ENCODE measurements at places on chromosomes 7 and 10.

DNA sequence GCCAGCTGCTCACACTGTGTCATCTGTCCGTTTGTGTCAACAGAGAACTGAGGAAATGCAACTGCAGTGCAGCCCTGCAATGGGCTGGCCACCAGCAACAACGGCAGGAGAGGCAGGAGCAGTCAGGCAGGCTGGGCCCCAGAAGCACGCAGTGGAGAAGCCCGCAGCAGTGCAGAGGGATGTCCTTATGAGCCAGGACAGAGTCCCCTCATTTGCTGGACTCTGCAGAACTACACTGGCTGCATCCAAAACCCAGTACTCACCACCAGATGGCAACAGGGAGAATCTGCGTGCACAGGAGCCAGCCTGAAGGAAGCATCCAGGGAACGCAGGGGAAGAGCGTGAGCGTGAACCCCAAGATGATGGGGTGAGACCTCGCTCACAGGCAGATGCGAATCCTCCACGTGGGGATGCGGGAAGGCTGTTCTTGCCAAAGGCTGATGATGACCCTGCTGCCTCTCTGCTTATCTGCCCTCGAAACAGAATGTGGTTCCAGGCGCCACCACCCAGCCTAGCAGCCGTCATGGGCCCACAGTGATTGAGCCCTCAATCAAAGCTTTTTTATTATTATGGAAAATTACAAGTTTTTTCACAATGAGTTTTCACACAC is 232.1 kb downstream of the PTPRN2 start:
- DNase-seq = no peak

- DNase-seq = no peak
These were observed 220.5 kb downstream of the DNAJB6 start for GRCh38 chr7:157557263-157557662.

- no peak for DNase-seq
These were observed 9.2 kb downstream of the LAMB4 start for GRCh38 chr7:108120933-108121332.

DNA sequence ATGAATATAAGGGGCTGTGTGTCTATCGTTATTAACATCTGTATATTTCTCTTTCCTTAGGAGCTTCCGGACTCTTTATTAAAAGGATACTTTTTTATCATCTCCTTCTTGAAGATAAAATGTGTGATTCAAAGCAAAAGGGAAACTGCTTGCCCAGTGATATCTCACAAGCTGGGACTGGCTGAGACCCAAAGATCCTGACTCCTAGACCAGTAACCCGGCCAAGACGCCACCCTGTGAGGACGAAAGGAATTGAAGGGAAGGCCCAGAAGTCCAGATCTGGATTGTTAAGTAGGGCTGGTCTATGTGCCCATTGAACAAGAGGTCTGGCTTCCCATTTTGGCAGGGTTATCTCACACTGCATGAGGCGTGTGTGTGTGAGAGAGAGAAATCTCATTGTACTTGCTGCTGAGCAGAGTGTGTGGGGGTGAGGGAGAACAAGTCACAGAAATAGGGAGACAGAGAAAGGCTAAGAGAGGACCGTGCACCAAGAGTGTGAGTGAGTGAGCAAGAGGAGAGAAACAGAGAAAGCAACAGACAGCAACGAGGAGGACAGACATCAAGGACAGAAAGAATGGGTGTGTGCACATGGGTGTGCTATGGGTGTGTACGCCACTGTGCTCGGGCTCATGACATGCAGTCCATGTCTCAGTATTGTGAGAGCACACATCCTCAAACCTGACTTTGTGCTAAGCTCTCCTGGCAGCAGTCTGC is 75.4 kb downstream of the PLXNA4 start:
- DNase-seq = no peak

DNA sequence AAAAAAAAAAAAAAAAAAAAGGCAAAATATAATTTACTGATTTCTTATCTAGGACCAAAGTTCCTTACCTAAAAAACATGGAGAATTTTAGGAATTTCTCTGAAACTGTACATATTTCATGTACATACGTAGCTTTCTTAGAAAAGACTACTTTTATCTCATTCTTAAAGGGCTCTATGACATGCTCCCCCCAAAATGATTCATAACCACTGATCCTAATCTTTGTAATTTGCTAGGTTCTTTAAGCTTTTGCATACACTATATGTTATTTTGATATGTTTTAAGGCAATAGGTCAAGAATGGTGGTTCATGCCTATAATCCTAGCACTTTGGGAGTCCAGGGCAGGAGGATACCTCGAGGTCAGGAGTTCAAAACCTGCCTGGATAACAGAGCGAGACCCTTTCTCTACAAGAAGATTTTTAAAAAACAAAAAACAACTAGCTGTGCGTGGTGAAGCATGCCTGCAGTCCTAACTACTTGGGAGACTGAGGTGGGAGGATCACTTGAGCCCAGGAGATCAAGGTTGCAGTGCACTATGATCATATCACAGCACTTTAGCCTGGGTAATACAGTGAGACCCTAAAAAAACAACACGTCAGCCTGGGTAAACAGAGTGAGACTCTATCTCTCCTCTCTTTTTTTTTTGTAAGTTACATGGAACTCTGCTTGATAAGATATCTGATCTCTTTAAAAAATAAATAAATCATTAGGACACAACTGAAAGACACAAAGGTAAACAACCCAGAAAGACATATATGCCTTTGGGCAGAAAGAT is 54.8 kb downstream of the ATAD1 start:
- DNase-seq = no peak

DNA sequence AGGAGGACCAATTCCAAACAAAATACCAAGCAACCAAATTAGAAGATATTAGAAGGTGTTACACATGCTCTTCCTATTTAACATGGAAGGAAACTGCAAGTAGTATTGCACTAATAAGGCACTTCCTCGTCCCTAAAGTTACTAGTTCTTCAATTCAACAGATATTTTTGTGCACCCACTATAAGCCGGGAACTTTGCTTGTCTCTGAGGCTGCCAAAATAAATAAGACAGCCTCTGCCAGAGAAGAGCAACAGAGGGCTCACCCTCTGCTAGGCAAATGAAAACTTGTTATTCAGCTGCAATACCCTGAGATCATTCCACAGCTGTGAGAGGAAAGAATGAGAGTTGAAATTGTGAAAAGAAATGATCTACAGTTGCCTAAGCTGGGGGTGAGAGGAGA is 37.4 kb upstream of the GSAP start:
- DNase-seq = no peak

DNA sequence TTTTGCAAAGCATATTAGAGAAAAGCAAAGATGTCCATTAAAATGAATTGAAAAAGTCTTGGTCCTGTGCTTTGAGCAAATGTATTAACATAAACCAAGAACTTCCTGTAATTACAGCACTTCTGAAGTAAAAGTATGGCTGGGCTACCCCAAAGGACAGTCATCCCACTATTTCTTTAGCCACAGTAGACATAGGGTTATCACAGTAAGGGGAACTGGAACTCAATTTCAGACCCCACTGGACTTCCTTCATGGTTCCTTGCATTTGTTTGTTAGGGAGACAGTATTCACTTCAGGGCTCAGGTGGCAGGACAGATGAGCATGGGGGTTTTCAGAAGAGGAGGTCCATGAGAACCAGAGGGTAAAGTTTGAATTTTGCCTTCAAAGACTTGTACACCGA is 203.1 kb upstream of the PDE1C start:
- DNase-seq = no peak

DNA sequence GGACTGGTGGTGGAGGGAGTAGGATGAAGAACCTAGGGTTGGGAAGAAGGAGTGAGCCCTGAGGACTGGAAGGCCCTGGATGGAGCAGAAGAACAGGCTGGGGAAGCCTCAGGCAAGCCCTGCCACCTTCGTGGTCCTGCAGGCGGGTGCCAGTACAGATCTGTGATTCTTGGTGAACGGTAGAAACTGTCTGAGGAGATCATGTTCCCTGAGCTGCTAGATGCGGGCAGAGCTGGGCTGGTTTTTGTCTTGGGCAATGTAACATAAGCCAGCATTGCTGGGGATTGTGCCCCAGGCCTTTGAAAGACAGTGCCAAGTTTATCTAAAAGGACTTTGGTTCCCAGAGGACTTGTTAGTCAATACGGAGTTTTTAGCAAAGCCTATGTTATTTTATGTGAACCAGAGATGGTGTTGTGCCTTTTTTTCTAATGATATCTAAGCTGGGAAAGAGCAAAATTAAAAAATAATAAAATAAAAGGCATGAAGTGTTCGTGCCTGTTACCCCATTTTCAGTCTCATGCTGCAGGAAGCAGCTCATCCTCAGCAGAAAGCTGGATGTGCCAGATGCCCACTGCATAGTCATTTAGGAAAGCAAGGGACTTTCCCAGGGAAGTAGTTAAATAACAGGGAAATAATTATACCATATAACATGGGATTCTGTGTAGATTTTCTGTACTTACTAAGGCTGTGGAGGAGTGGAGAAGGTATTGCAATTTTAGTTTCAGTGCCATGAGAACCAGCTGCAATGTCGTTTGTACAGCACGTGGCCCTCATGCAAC is 24.4 kb upstream of the FIGNL1 start:
- DNase-seq = no peak

DNA sequence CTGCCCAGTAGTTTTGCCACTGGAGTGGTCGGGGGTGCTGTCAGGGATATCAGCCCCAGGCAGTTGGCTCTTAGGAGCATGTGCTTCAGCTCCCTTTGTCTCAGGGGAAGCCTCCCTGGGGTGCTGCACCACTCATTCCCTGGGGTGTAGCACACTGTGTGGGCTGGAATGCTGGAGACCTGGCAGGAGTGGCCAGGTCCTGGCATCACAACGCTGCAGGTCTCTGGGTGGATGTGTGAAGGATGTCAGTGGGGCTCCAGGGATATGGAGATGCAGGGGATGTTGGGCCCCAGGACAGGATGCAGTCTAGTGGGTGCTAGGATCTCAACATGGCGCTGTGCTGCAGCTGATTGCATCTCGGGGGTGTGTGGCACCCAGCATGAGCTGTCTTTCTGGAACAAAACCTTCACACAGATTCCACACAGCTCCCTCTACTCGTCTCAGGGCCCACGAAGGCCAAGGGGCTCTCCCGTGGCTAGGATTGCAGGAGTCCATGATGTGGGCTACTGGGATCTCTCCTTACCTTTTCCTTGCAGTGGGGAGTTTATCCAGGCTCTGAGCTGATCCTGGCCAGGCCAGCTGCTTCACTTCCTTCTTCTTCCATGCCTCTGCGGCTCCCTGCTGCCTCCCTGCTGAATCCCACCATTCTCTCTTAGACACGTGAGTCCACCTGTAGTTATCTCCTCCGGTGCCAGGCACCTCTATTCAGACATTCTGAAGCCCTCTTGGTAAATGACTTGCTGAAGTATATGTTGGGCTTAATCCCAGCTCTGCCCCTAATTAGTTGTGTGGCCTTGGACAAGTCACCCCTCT is 295.1 kb downstream of the RPS24 start:
- no peak for DNase-seq

DNA sequence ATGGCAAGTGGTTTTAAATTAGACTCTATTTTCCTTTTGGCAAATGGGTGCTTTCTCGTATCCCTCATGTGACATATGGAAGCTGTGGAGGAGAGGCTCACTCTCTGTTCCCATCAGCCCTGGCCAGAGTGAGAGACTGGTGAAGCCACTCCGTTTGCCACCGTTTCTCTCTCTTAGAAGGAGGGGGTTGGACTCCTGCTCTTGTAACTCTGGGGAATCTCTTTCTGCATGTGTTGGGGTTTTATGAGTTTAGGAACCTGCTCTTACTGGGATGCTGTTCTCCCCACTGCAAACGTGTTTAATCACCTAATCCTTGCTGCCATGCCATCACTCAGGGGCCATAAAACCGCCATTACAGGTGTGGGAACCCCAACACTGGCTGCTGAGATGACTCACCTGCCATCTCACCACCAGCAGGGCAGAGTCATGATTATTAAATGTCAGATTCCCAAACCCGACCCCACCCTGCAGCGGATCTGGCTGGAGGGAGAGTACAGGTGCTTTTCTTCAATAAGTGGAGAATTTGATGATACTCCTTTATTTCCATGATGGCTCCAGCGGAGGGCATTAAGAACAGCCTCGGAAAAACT is 103.2 kb downstream of the ADCY1 start:
- DNase-seq = no peak

DNA sequence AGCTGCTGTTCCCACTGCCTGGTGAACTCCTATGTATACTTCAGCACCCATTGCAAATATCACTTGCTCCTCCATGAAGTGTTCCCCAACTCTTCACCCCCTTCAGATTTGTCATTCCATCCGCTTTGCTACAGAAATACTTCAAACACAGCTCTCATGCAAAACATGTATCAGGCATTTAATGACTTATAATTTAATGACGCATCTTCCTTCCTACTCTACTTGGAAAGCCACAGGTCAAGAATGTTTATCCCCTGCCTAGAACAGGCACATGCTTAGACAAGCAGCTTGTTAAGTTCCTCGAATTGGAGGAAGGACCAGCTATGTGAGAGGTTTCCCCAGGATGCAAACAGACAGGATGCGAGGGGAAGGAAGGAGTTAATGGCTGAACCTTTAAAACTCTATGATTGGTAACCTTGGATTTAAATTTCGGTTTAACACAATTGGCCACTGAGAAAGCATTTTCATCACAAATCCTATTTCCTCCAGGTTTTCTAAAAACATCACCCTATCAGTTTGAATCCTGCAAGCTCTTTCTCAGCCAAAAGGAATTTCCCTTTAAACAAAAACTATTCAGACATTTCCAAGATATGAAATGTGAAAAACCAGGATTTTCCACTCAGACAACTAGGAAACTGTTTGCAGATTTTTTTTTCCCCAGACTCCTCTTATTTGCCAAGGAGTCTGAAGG is 11.5 kb downstream of the CREB3L2 start:
- DNase-seq = peak; percentile 84

DNA sequence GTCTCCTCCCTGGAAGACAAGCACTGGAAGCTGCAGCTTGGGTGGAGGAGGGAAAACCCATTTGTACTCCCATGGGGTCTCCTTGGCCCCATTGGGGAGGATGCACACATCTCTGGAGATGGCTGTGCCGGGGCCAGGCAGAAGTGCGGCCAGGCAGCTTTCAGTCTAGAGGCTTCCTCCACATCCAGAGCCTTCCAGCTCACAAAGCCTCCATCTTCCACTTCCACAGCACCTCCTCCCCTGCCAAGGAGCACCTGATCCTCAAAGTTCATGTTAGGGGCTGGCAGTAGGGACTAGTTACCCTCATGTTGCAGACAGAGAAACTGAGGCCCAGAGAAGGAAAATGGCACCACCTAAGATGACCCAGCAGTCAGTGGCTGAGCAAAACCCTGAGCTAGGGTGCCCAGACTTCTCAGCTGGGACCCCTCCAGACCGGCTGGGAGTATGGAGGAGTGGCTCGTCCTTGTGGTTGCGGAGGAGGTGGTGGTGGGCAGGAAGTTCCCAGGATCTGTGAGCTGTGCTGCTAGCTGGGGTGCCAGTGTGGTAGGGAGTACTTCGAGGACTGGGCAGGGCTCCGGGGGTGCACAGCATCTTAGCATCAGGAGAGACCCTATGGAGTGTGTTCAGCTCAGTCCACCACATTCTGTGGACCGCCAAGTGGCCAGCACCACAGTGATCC is 44.2 kb downstream of the ADCYAP1R1 start:
- no peak for DNase-seq

DNA sequence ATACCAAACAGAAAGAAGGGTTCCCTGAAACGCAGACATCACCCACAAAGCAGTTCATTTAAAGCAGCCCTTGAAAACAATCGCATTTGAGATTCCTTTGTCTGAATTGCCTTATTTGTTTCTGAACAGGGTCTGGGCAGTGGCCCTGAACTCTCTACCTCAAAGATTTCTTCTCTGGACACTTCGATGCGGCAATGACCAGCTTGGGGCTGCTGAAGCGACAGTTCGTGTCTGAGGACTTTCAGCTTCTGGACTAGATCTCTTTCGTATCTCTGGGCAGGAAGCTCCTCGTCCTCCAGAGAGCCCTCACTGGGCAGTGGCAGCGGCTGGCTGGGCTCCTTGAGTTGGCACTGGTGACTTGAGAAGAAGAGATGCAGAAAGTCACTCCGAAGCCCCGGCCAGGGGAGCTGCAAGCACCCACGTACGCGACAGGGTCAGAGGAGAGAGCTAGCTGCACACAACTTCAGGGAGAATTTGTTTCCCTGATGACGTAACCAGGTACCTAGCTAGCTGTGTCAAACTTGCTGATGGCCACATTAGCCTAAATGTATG is 96.3 kb downstream of the SMURF1 start:
- DNase-seq = no peak

All from epithelial cell of prostate (primary cell).